Stimulated activated CD8-positive, alpha-beta memory T cell treated with anti-CD3 and anti-CD28 coated beads, Interleukin-4, amount 100 ng/mL, for 1 hour (primary cell): ENCODE measurements at places on chromosomes 2 and 18.

- DNase-seq = no peak
Measured at GRCh38 chr2:99651930-99652670, 162.3 kb upstream of the REV1 start.

DNA sequence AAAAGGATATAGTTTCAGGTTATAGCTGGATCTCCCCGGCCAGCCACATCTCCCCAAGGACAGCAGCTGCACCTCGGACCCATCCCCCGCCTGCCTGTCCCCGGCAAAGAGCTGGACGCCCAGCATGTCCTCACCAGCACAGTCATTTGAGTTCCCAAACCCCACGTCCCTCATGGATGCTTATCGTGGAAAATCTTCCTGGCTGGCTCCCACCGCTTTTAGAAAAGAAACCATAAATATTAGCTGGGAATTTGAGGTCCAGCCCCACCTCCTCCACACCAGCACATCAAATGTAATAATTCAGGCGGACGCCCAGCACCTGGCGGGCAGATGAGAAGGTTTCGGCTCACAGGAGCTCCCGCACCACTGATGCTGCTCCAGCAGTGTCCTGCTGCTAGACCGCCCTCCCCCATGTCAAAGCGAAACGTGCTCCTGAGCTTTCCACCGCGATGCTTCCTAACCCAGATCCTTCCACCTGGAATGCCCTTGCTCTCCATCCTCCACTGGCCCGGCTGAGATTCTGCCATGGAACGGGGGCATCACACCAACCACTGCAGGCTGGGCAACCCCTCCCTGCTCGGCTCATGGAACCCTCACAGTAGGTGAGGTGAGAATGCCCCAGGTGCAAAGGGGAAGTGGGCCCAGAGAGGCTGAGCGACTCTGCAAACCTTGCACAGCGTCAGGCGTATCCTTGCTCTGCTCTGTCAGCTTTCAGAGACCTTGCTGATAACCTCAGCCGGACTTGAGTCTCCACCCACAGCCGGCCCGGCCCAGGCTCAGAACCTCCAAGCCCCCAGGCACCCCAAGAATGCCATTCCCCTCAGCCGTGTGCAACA is 71.5 kb upstream of the GPC1 start:
- no peak for DNase-seq

- DNase-seq = no peak
Measured at GRCh38 chr2:238129166-238130010, 9.1 kb upstream of the KLHL30 start.

GRCh38 chr2:214843823-214844222 is 34.3 kb upstream of the BARD1 start:
- DNase-seq = no peak

DNA sequence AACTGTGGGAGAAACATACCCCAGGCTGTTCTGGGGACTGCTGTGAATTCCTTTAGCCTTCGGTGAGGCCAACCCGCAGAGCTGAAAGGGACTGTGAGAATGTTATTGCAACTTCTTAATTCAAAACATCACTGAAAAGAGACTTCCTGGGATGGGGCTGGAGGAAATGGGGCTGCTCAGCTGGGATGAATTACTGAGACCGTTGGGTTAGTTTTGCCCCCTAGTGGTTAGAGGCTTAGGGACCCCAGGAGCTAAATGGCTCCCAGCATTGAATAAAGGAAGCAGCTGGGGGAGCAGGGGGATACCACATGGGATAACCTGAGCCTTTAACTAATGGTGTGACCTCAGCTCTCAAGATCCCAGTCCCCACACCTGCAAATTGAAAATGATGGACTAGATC is 941.1 kb upstream of the FANCL start:
- no peak for DNase-seq
